ENCODE measurements at places on chromosomes 2 and 18.

GRCh38 chr2:11224887-11225286 lies 69.6 kb downstream of the SLC66A3 start:
- no peak for DNase-seq

- no peak for DNase-seq
Observed at GRCh38 chr2:241991299-241991698, 121.8 kb downstream of the RTP5 start.

- no peak for DNase-seq
Observed at GRCh38 chr2:28457237-28457636, 38.6 kb upstream of the PLB1 start.

- no peak for DNase-seq
Observed at GRCh38 chr2:229044581-229044980, 226.5 kb downstream of the PID1 start.

- no peak for DNase-seq
Observed at GRCh38 chr18:23355206-23355605, 97.9 kb upstream of the RIOK3 start.

GRCh38 chr18:2826581-2826980 lies 20.2 kb upstream of the EMILIN2 start:
- no peak for DNase-seq

DNA sequence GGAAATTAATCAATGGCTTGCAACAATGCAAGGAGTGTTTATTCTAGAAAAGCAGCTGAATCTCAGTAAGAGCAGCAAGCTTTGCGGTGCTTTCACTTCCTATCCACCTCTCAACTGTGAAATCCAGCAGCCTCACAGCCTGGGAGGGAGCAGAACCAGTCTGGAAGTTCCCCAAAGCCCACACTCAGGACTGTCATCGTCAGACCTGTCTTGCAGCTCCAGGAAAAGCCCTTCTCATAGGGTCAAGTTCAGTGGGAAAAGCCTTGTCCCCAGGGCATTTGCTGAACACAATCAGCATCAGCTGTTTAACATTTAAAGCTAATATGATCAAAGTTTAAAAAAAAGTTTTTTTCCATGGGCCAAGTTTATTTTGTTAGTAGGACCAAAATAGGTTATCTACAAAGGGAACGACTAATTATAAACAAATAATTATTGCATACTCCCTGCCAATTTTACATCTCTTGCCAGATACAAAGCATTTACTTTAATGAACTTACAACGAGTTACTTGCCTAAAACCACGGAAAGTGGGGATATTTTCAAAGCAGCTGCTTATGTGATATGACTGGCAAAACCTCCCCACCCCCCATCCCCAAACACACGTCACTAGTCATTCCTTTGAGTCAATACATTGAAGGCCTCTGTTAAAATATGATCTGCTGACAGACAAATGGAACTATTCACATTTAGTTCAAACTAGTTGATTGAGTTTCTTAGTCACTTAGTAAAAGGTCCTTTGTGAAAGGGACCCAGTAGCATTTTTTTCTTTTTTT lies 36.8 kb downstream of the PARD6G start:
- DNase-seq: no peak

DNA sequence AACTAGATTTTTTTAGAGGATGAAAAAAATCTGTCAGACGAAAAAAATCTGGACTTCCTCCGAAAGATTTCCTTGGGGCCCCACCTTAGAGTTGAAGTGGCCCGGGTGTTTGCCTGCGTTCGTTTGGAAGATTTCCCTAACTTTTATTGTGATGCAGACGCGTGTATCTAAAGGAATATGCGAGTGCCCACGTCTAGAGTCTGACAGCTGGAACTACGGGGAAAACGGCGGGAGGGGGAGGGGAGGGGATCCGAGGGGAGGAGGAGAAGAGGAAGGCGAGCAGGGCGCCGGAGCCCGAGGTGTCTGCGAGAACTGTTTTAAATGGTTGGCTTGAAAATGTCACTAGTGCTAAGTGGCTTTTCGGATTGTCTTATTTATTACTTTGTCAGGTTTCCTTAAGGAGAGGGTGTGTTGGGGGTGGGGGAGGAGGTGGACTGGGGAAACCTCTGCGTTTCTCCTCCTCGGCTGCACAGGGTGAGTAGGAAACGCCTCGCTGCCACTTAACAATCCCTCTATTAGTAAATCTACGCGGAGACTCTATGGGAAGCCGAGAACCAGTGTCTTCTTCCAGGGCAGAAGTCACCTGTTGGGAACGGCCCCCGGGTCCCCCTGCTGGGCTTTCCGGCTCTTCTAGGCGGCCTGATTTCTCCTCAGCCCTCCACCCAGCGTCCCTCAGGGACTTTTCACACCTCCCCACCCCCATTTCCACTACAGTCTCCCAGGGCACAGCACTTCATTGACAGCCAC lies 2.4 kb upstream of the SP9 start:
- no peak for DNase-seq

GRCh38 chr2:144111437-144111836 lies 408.5 kb downstream of the ZEB2 start:
- no peak for DNase-seq

GRCh38 chr2:230722207-230722885 lies 9.7 kb downstream of the CAB39 start:
- no peak for DNase-seq

- DNase-seq: no peak
Observed at GRCh38 chr2:124975648-124976047, 950.6 kb downstream of the CNTNAP5 start.

- DNase-seq: no peak
Observed at GRCh38 chr18:3603421-3604234, 153.7 kb downstream of the TGIF1 start.

GRCh38 chr2:12219761-12220160 lies 473.3 kb downstream of the LPIN1 start:
- DNase-seq: no peak

GRCh38 chr2:120314690-120315366 lies 31.1 kb upstream of the INHBB start:
- no peak for DNase-seq

- DNase-seq: no peak
Observed at GRCh38 chr2:71759060-71759459, 305.7 kb downstream of the DYSF start.

- no peak for DNase-seq
Observed at GRCh38 chr2:180987146-180987545, 6.7 kb downstream of the UBE2E3 start.

DNA sequence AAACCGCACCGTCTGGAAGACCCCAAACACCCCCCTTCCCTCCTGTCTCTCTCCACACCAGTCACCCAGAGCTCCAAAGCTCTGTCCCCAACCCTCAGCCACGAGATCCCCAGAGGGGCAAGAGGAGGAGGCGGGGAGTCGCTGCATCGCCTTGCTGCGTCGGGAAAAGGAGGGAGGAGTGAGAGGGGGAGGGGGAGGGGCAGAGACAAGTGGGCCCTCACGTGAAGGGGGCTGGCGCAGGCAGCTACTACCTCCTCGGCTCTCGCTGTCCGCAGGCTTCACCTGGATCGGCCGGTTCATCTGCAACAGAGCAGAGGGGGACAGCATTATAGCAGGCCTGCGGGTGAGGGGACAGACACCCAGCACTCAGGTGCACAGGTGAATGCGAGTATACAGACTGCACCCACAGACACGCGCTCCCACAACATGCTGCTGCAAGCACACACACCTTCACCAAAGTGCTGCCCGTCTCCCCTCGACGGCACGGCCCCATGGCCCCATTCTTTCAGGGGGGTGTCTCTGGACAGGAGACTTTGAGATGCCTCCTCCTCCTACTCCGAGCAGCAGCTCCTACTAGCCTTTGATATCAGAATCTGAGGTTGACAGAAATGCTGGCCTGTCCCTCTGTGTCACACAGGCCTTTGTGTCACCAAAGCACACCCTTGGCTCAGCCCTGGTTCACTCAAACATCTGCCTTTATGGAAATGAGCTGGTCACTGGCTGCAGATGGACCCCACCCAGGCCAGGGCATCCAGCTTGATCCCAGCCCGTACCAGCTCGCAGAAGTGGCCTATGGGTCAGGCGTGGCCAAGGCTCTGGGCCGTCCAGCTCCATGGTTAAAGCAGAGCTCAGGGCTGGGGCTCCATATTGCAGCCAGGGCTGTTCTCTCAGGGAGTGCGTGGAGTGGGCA lies 243.8 kb downstream of the CELF4 start:
- no peak for DNase-seq

- DNase-seq: no peak
Observed at GRCh38 chr2:28168376-28168775, 224.3 kb upstream of the FOSL2 start.

GRCh38 chr2:105789745-105790460 lies 45.2 kb downstream of the NCK2 start:
- DNase-seq: peak; percentile 14

- no peak for DNase-seq
Observed at GRCh38 chr2:119646149-119646548, 32.9 kb upstream of the TMEM177 start.

- no peak for DNase-seq
Observed at GRCh38 chr2:185522472-185522871, 216.1 kb upstream of the FSIP2 start.

GRCh38 chr18:74256190-74256589 lies 35.6 kb downstream of the CYB5A start:
- DNase-seq: no peak

DNA sequence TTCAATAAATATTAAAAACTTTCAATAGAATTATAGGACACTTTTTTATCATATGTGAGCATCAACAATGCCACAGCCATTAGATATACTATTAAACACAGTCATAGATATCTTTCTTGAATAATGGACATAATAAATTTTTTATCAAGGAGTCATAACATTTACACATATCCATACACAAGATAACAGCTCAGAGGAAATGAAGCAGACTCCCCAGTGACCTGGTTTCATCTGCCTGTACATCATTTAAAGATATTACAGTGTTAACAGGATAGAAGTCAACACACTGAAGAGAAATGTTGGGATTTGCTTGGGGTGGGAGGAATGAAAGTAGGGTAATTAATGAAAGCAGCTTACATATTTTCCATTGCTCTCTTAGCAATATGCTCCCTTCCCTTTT lies 5.1 kb downstream of the SCG2 start:
- no peak for DNase-seq

- no peak for DNase-seq
Observed at GRCh38 chr2:114789989-114790388, 347.5 kb downstream of the DPP10 start.

DNA sequence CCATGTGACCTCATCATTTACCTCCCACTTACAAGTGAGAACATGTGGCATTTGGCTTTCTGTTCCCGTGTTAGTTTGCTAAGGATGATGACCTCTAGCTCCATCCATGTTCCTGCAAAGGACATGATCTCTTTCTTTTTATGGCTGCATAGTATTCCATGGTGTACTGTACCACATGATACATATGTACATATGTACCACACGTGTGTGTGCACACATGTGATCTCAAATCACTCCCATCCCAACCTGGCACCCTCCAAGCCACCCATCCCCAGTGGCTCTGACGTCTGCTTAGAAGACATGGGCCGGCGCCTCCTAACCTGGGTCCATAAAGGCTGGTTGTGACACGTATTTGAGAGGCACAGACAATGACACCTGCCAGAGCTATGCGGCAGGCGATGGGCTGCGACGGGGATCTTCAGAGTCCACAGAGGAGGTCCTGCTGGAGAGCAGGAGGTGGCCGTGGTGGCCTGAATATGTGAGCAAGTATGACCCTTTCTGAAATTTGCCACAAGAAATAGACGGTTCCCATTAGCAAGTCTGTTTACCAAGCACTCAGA lies 8.8 kb upstream of the SALL3 start:
- DNase-seq: no peak

- DNase-seq: no peak
Observed at GRCh38 chr2:216492597-216493333, 5.9 kb upstream of the RPL37A start.

- no peak for DNase-seq
Observed at GRCh38 chr2:47501374-47502200, 98.6 kb downstream of the MSH2 start.

DNA sequence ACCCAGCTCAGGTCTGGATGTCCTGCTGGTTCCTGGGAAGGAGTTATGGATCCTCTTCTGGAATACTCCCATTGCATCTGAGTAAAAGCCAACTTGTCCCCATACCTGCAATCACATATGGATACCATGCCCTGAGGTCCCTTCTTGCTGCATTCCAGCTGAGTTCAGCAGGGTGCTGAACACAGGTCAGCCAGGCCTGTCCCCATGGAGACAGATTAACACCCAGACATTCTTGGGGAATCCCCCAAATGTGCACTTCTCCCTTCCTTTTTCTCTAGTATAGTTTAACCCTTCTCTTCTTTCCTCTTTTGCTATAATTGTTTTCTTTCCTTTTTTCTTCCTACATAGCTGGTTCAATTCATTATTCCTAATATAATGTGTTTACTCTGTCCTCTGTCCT lies 799.6 kb upstream of the HS6ST1 start:
- DNase-seq: no peak

DNA sequence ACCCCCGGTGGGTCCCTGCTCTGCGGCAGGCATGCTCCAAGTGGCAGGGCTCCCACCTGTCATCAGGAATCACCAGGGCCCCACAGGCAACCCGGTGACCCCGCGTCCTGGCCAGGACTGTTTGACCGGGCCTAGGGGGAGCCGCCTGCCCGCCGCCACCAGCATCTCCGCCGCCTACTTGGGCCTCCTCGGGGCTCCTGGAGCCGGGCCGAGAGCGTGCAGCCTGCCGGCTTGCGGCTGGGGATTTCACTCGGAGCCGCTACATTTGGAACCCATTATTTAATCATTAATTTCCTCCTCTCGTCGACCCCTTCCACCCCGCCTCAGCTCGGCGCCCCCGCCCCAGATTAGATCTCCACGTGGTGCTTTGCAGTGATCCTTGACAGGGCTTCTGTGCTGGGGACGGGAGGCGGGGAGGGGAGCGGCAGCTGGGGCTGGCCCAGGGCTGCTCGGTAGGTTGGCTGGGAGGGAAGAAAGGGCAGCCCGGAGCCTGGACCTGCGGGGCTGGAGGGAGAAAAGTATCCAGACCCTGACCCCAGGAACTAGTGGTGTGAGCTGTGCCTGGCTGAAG lies 295.4 kb downstream of the CYP26B1 start:
- DNase-seq: no peak

DNA sequence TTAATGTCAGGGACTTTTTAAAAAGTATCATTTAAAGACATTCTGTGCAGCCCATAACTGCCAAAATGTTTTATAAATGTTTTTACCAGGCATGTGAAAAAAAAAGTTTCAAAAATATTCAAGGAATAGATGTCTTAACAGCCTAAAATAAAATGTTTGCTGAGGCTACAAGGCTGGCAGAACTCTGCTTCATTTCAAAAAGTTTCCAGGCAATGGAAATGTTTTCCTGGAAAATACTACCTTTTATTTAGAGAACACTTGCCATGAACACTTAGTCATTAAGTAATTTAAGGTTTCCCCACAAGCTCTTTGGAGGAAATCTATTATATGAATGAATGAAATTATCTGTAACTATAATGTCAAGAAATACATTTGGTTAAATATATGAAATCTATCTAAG lies 68.8 kb downstream of the THADA start:
- DNase-seq: no peak

All from nucleus accumbens (tissue), 56 donors.